Aorta (tissue), 5 donors: ENCODE measurements at places on chromosomes 5 and 9.

- no peak for DNase-seq
Measured at GRCh38 chr9:10678010-10678409, 65.2 kb upstream of the PTPRD start.

- DNase-seq, result no peak
Measured at GRCh38 chr9:22158271-22158670, 149.2 kb upstream of the CDKN2B start.

- DNase-seq, result no peak
Measured at GRCh38 chr5:35963381-35963843, 25.0 kb upstream of the CAPSL start.

GRCh38 chr5:65506961-65507360, 25.2 kb upstream of the ADAMTS6 start:
- no peak for DNase-seq

- DNase-seq, result no peak
Measured at GRCh38 chr5:39399135-39400036, 25.4 kb downstream of the DAB2 start.

- no peak for DNase-seq
Measured at GRCh38 chr9:90511711-90512110, 130.9 kb downstream of the DIRAS2 start.

DNA sequence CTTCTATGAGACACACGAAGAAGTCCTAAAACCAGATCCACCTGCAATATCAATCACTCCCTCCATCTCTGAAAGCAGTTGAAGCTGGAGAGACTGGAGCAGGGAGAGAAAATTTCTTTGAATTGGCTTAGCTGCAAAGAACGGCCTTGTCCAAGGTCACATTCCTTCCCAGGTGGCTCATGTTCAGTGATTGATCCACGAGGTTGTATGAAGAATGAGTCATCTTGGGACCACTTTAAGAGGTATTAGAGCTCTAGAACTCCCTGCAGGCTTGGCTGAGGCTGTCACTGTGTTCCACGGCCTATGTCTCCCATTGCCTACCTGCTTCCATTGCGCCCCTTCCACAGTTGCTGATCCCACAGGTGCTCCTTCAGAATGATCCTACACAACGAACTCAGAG, 68.2 kb downstream of the HMHB1 start:
- no peak for DNase-seq

DNA sequence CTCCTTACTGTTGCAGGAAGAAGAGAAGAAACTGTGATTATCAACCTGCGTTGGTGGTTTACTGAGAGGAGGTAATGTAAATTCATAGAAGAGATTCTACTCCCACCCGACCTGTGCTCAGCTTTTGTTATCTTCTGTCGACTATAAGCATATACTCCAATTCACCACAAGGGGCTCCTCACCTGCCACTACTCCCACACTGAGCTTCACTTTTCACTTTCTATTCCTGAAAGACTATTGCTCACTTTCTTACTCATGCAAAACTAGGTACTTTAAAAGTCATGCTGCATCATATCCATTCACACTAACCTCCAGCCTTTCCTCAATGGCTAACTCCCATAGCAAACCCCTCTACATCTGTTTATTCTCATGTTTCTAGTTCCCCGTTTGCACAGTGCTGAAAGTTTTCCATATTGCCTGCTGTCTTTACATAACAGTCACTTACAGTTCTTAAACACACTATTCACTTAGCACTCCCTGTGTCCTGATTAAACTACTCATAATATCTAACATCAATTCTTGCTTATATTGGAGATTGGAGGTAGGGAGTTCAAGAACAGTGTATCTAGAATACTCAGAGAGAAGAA, 1062.6 kb downstream of the NR2F1-AS1 start:
- DNase-seq, result no peak

DNA sequence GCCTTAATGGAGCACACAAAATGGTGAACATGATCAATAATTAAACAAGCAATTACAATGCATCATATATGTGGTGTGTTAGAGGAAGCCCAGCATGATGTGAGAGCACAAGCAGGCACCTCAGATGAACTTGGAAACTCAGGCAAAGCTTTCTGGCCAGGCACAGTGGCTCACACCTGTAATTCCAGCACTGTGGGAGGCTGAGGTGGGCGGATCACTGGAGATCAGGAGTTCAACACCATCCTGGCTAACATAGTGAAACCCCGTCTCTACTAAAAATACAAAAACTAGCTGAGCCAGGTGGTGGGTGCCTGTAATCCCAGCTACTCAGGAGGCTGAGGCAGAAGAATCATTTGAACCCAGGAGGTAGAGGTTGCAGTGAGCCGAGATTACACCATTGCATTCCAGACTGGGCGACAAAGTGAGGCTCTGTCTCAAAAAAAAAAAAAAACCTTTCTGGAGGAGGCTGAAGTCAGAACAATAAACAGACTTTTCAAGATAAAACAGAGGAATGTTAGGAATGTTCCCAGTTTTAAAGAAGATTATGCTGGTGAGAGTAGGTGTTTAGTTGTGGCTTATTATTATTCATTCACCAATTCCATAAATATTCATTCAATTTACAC, 159.4 kb downstream of the CEMIP2 start:
- no peak for DNase-seq

GRCh38 chr9:35649431-35650340, 1.0 kb downstream of the SIT1 start:
- DNase-seq, result peak; percentile 77

DNA sequence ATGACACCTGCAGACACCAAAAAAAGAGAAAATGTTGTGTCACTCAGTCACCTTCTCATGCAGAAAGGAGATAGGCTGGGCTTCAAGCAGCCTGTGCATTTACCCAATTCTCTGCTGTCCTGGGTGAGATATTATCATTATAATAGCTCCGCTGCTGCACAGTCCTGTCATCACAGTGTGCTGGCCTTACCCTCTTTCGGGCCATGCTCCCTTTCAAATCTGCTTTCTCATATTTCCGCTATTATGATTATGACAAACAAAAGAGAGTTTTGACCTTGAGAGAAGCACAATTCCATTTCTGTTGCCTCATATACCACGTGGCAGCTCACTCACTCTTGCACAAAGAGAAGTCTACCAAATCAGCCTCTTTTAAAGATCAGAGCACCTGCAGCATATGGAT, 1350.1 kb upstream of the ACO1 start:
- DNase-seq, result no peak

DNA sequence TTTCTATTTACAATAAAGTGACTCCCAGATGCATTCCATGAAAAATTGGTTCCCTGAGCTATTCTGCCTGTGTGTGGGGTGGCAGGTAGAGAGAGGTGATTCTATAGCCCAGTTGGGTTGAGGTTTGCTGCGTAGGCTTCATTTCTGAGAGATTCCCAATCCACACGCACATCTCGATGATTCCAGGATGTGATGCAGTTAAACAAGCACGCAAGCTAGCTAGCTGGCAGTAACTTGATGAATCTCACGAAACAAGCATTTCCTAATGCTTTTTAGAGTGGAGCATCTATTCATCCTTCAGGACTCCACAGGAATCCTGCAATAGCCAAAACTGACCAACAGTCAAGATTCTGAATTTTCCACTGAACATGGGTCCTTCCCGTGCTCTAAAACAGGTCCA, 43.8 kb upstream of the CER1 start:
- no peak for DNase-seq

DNA sequence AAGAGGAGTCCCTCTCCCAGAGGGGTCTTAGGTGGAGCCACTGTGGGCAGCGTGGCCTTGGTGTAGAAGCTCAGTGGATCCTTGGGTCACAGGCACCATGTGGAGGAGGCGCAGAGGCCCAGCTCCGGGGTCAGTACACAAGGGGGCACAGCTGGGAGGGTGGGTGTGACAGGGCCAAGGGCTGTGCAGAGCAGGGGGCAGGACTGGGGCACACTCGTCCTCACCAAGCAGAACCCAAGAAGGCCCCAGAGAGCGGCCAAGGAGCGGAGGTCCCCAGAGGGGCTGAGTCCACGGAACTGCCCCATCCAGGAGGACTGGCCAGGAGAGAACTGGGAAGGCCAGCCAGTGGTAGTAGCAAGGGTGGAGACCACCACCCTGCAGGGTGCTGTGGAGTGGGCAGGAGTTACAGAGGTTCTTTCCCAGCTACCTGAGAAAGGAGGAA, 2.5 kb upstream of the LPCAT1 start:
- peak; percentile 58 for DNase-seq

DNA sequence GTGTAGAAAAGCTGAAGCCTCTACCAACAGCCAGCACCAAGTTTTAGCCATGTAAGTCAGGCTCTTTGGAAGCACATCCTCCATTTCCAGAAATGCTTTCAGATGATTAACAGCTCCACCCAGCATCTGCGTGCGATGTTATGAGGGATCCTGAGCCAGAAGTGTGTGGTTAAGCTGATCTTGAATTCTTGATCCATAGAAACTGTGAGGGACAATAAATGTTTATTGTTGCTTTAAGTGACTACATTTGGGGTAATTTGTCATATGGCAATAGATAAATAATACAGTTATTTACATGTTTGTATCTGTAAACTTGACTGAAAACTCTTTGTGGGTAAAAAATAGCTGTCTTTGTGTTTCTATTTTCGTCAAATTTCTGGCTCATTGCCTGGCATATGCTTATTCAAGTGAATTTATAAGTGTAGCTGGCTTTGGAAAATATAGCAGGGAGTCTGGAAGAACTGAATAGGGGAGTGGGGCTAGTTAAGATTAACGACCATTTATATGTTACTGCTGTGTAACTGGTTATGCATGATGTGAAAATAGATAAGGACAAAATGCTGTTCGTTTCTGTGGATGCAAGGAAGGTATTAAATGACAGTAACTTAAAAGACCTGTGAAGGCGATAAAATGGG, 234.1 kb downstream of the LRRC70 start:
- DNase-seq, result no peak

DNA sequence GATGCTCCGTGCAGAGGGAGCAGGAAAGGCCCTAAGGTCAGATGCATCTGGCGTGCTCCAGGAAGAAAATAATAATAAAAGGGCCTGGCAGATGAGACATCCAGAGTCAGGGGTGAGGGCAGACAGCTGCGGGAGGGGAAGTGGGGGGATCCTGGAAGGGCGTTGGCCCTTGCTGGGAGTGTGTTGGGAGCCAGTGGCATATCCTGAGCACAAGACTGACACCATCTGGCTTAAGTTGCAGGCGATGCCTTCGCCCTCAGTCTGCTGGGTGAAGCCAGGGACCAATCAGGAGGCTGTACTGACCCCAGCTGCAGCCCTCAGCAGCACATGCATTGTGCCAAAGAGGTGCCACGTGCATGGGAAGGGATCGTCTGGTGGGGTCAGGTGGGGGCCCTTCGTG, 3.8 kb downstream of the OR2V2 start:
- no peak for DNase-seq

DNA sequence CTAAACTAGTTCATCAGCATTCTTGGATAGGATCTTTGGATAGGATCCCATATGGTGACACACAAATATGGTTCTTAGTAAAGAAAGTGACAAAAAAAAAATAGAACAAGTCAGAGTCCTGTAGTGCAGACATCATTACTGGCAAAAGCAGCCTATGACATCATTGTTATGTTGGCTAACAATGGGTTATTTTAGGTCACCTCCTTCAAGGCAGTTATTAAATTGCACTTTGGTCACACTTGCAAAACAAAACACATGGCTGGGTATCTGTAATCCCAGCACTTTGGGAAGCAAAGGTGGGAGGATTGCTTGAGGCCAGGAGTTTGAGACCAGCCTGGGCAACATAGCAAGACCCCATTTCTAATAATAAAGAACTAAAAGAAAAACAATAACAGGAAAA, 185.9 kb downstream of the KIAA0825 start:
- DNase-seq, result no peak

DNA sequence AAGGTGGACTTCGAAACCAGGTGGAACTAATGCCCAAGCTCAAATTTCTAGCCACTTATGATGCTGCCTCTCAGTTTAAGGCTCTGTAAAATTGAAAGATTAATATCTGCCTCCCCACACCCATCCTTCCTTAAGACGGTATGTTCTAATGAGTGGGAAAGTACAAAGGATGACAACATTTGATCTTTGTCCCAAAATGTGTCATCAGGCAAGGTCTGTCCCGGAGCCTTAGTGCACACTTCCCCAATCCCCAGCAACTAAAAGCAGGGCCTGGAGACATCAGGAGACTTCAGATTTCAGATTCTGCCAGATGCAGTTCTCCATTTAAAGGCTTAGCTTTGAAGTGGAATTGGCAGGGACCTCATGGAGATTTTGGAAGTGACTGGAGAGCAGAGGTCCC, 316.5 kb downstream of the ASTN2 start:
- DNase-seq, result no peak

DNA sequence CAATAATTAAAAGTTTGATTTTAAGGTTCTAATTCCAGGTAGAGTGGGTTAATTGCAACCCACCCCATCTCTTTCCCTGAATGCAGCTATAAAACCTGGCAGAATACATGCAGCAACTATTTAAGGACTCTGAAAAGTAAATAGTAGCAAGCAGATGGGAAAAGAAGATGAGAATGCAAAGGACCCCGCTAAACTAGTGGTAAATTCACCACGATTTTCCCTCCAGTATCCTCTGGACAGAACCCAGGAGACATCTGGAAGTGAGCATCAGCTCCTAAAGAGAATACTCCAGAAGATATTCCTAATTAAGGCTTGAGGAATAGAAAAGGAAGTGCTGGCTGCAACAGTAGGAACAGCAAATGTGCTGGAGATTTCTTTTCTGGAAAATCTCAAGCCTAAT, 170.9 kb downstream of the FRMD3 start:
- no peak for DNase-seq

GRCh38 chr5:54739371-54739770, 221.8 kb downstream of the SNX18 start:
- DNase-seq, result no peak

- no peak for DNase-seq
Measured at GRCh38 chr5:109619606-109620005, 70.1 kb upstream of the MAN2A1 start.

GRCh38 chr5:139182528-139183296, 15.5 kb downstream of the SIL1 start:
- DNase-seq, result no peak

GRCh38 chr9:68738358-68738757, 33.3 kb downstream of the PIP5K1B start:
- no peak for DNase-seq

DNA sequence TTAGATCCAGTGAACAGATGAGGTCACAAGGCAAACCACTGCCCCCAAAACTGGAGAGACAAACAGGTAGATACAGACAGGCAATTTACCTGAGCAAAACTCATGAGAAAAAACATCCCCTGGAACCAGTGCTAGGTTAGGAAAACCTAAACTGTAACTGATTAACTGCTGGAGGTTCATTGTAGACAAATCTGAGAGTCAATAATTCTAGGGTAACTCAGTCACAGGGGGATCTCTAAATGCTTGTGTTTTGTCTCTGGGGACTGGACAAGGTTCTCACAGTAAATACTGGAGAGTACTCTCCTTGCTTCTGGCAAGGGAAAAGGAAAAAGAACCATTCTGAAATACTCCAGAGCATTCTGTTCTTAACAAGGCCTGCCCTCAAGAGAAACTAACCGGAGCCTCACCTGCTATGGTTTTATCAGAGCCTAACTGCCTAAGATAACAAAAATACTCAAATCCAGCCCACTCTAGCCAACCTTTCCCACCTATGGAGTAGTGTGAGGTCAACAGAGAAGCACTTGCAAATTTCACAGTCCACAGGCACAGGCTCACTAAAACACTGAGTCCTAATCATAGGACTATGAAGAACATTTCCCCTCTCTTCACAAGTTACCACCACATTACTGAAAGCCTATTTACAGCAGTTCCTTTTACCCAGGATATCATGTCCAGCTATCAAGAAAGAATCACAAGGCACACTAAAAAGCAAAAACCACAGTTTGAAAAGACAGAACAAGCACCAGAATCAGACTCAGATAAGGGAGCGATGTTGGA, 139.9 kb upstream of the ACOT12 start:
- no peak for DNase-seq
